ENCODE measurements at places on chromosomes 13 and 19.

- DNase-seq, result peak; percentile 87
These were observed 33.9 kb upstream of the FAM216B start for GRCh38 chr13:42747399-42747873.

GRCh38 chr19:40549007-40549708, 27.5 kb upstream of the SHKBP1 start:
- peak; percentile 8 for DNase-seq

DNA sequence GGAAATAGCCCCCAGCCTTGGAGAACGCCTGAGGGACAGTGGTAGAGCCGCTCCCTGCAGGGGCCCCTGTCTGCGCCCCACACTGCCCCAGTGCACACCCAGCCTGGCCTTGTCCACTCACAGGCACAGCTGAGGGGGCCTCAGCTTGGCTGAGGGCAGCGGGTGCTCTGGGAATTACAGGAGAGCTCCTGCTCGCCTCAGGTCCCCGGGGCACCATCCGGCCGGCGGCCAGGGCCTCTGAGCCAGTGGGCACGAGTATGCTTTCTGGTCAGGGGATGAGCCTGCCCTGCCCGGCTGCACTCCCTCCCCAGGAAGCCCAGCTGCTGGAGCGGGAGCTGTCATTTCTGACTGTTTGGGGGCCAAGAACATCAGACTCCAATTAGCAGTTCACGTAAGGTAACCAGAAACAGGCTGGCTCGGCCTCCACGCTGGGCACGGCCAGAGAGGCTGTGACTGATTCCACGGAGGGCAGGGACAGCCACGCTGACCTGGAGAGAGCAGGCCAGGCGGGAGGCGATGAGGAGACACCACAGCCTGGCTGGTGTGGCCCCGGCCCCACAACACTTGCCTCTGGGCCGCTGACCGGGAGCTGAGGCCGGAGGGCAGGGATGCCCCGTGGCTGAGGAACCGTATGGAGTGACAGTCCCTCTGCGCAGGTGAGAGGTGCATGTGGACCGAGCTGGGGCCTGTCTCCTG, 15.4 kb downstream of the CEBPG start:
- no peak for DNase-seq

DNA sequence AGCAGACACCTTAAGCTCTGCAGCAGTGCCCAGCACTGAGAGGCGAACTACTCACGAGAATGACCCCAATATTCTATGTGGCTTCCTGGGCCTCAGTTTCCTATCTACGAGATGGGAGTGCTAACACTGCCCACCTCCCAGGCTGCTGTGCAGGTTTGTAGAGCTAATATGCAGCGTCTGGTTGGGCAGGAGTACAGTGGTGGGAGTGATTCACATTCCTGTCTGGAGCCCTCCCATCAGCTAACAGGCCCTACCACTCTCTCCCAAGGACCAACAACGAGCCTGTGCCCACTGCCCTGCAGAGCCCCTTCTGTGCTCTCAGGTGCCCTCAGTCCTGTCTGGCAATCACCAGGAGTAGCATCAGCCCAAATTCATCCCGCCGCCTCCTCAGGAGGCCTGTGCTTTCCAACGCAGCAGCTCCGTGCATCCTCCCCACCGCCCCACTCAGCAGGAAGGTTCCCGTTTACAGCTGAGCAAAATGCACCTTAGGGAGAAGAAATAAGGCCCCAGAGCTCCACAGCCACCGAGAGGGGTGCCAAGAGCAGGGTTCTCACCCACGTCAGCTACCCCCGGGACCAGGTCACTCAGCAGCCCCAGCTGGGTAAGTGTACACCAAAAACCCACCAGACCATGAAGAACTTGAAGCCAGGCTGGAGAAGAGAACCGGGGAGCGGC, 6.6 kb downstream of the AKT2 start:
- DNase-seq, result no peak

DNA sequence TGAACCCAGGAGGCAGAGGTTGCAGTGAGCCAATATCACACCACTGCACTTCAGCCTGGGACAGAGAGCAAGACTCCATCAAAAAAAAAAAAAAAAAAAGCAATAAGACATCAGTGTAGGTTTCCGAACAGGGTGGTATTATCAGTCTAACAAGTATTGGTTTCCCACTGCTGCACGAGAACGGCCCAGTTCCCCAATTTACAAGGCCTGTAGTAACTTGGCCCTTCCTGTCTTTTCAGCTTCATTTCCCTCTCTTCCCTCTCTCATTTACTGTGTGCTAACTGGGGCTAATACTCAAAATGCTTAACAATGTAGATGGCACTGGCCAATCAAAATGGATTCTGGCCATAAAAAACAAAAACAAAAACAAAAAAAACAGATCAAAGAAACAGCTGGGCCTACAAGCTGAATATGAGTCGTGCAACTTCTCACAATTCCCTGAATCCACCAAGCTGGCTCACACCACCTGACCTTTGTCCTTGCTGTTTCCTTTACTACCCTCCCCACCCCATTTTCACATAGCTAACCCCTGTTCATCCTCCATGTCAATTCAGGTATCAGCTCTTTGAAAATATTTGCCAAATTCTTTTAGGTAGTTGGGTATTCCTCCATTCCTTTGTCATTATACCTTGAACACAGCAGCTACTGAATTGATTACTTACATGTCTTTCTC, 2.4 kb downstream of the TEX101 start:
- no peak for DNase-seq

DNA sequence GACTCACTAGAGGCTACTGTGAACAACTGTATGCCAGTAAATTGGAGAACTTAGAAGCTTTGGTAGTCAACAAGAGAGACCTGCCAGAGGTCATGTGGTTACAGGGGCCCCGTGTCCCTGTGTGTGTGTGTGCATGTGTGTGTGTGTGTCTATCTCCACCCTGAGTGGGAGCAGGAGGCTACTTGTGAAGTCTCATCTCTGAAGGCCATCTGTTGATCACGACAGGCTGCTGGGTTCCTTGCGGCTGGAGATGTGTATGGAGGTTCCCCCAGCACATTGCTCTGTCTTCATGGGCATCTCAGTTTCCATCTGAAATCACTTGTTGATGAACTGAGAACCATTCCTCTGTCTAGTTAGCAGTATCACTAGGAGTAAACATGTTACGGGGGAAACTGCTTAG, 58.2 kb upstream of the TEX29 start:
- no peak for DNase-seq

DNA sequence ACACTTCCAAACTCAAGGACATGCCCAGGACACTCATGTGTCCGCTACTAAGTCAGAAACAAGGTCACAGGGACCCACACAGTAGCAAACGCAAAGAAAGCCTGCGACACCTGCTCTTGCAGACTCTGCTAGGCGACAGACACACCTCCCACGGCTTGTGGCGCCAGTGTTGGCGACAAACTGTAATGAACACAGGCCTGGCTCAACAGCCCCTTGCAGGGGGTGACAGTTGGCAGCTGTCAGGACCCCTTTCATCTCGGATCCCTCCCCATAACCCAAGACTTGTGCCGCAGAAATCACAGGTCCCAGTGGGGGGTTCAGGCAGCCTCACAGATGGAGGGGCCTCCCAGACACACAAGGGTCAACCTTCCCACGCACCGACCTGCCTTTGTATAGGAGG, 364 bp downstream of the CKM start:
- no peak for DNase-seq

DNA sequence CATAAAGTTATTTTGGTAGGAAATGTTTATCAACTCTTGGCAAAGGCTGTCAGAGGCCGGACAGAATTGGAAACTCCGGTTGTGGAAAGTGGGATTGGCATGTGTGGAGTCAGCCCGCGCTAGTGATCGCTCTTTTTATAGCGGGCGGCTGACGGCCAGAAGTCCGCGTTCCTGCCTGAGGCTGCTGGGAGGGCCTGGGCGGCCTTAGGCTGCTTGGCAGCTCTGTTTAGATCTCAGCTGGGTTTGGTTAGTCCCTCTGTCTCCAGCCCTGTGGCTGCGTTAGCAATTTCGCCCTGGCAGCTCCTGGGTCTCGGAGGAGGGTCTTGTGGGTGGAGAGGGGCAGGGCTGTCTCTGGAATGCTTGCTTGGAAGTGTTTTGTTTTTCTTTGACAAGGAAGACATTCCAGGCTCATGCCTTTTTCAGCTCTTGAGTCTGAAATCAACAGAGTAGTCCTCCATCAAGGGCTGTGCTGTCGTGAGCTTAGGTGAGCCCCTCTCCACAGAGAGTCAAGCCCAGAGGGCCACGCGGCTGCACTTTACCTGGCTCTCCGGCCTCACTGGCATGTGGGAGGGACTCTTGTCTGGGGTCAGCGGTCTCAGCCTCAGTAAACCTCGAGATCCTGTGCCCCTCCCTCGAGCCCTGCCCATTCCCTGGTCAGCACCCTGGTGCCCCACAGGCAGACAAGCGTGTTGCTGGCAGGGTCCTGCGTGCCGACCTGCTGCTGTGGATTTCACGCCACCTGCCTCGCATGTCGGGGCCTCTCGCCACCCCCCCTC, 22.5 kb downstream of the DOT1L start:
- peak; percentile 91 for DNase-seq

GRCh38 chr19:47005873-47006272, 13.8 kb upstream of the NPAS1 start:
- DNase-seq, result no peak

GRCh38 chr13:114063545-114064449, 68.6 kb downstream of the RASA3 start:
- no peak for DNase-seq

DNA sequence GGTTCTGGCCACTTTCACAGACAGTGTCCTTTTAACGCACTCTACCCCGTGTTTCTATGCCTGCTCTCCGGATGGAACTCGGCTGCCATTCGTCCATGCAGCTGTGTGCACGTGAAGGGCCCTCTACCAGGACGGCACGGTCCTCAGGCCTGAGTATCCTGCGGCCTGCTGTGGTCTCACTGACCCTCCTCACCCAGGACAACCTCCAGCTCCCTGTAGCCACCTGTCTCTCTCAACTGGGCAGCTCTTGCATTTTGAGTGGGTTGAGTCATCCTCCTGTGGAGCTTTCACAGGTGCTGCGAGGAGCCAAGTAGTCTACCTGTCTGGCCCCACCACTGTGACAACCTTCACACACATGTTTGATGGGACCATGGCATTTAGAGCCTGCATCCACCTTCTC, 321.7 kb upstream of the TSHZ3 start:
- no peak for DNase-seq

DNA sequence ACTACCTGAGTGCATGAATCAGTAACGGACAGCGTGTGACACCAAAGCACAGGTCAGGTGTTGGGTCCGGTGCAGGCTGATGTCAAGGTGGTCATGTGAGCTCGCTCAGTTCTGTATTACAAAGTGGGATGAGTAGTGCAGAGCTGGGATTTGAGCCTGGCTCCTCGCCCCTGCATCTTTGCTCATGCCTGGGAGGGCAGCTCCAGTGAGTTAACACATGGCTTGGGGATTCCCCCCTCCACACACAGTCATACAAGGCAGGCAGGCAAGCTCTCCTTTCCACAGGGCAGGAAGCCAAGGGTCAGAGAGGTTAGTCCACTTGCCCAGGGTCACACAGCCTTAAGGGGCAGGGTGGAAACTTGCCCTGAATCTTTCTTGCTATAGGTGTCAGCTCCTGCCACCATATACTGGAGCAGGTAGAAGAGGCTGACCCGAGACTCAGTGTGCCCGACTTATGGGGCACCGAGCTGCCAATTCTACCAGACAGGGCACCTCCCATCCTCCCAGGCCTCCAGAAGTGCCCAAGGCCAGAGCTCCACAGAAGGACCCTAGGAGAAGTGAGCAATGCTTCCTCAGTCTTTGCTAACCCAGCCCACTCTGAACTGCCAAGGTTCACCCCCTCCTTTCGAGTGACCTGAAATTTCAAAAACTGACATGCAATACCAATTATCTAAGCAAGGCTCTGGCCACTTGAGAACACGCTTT, 35.4 kb downstream of the ZNF787 start:
- DNase-seq, result no peak

DNA sequence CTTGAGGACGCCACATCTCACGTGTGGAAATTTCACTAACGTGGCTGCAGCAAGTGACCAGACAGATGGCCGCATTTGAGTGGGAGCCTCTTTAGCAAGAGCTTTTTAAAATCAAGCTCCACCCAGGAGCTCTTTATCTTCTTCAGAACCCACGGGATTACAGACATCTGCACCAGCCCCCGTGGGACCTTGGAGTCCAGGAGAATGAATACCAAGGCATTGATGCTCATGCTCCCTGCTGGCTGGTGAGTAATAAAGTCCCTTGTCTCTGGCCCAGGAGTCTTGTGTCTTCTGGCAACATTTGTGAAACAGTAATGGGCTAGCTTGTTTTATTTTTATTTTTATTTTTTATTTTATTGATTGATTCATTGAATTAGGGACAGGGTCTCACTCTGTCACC, 64.4 kb downstream of the TRPM4 start:
- DNase-seq, result no peak

- peak; percentile 99 for DNase-seq
These were observed 2.1 kb downstream of the DAPK3 start for GRCh38 chr19:3968556-3969434.

- DNase-seq, result peak; percentile 93
These were observed at the start of gene UQCR11 for GRCh38 chr19:1605236-1606137. Gene UQCR11 (minus strand): TSS chr19:1605462. CDS start chr19:1605409, 53 bp downstream.

GRCh38 chr13:29707876-29708543, 112.5 kb upstream of the SLC7A1 start:
- no peak for DNase-seq

GRCh38 chr19:45876411-45877197, 9.3 kb downstream of the IRF2BP1 start:
- no peak for DNase-seq

- no peak for DNase-seq
These were observed 18.5 kb upstream of the KCTD4 start for GRCh38 chr13:45219123-45219891.

DNA sequence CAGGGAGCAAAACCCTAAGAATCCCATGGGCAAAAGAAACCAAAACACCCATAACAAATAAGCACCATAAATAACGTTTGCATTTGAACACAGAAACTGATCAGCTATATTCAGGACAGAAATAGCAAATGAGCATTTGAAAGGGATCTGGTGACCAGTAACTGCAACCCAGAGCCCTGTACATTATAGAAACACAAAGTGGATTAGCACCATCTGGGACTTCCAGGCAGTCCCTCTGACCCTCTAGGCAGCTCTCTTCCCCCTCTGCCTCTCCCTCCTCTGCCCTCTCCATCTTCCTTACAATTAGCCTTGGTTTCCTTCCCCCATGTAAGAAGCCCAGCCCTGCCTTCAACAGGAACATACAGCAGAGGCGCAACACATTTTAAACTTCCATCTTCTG, 215.0 kb downstream of the DCLK1 start:
- DNase-seq, result no peak

DNA sequence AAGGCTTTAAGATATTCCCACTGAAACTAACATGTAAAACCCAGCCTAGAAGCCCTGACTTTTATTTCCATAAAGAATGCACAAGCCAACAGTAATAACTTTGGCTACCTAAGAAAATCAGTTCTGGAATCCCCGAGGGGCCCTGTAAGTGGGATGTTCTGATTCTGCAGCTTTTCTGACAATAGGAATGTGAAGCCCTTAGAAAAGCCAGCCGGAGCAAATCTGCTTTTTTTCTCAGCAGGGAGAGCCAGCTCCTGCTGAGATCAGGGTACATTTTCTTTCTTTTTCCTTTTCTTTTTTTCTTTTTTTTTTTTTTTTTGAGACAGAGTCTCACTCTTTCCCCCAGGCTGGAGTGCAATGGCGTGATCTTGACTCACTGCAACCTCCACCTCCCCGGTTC, 8.0 kb upstream of the GARRE1 start:
- no peak for DNase-seq
